ENCODE measurements at places on chromosomes 13 and 19. TPM values are rescaled to one million over a fixed set of nuclear protein-coding genes. Genes with fewer than 3 reads are reported as not detected.

Gene MPV17L2
- 113 TPM for total RNA-seq

Gene ZNF829
- 1.7 TPM for total RNA-seq

Gene RASIP1
- 17.6 TPM for total RNA-seq

Gene PRODH2
- total RNA-seq: not detected

Gene RDH13
- total RNA-seq: 24.5 TPM

Gene LGALS4
- total RNA-seq: not detected

Gene SEMA6B
- total RNA-seq: not detected
